Activated T-helper 2 cell treated with anti-CD3 and anti-CD28 coated beads, Interferon-gamma antibody, Interleukin-2, Interleukin-4, amounts not matched to agents 10 μg/mL and 5 μg/mL and 100 μg/mL, durations not matched to agents 14 hours and 24 hours and 36 hours (primary cell): ENCODE measurements at places on chromosomes 7 and 10. TPM values are rescaled to one million over a fixed set of nuclear protein-coding genes. Genes with fewer than 3 reads are reported as not detected.

RGR gene
- total RNA-seq, result not detected in 2 replicates

FZD1 gene
- 0.80 and 0.84 TPM in 2 replicates for total RNA-seq

ZDHHC6 gene
- 42.9 and 43.2 TPM in 2 replicates for total RNA-seq

NEUROG3 gene
- total RNA-seq, result not detected in 2 replicates

H2BK1 gene
- not detected in 2 replicates for total RNA-seq

TMEM176B gene
- 0.14 TPM in 1 of 2 replicates, not detected in the other for total RNA-seq

ADAP1 gene
- 62.8 and 65.2 TPM in 2 replicates for total RNA-seq

GPR26 gene
- not detected in 2 replicates for total RNA-seq

CFTR gene
- 0.02 TPM in 1 of 2 replicates, not detected in the other for total RNA-seq

OR2A1 gene
- not detected in 2 replicates for total RNA-seq

PDSS1 gene
- total RNA-seq, result 27.9 and 32.3 TPM in 2 replicates

FAM180A gene
- total RNA-seq, result not detected in 2 replicates

LRRC18 gene
- total RNA-seq, result not detected in 2 replicates

CYP3A7 gene
- total RNA-seq, result not detected in 2 replicates

CYP17A1 gene
- not detected in 2 replicates for total RNA-seq

WDR11 gene
- total RNA-seq, result 54.8 and 55.2 TPM in 2 replicates

SKIDA1 gene
- 0.11 TPM in 2 replicates for total RNA-seq

KCNMA1 gene
- total RNA-seq, result 0.14 and 0.21 TPM in 2 replicates

DNAJC12 gene
- total RNA-seq, result 11.0 and 12.6 TPM in 2 replicates

AOAH gene
- 33.4 and 33.5 TPM in 2 replicates for total RNA-seq

APBB1IP gene
- total RNA-seq, result 45.2 and 47.4 TPM in 2 replicates

FAM25C gene
- total RNA-seq, result not detected in 2 replicates

SORBS1 gene
- total RNA-seq, result 0.43 and 1.3 TPM in 2 replicates

NEURL1 gene
- 1.7 and 2.2 TPM in 2 replicates for total RNA-seq

MIOS gene
- 29.8 and 30.3 TPM in 2 replicates for total RNA-seq

HMX3 gene
- not detected in 2 replicates for total RNA-seq

DHTKD1 gene
- 20.6 and 21.1 TPM in 2 replicates for total RNA-seq

HOXA13 gene
- total RNA-seq, result not detected in 2 replicates

OIT3 gene
- total RNA-seq, result not detected in 2 replicates

CPN1 gene
- not detected in 2 replicates for total RNA-seq

MSMB gene
- not detected in 2 replicates for total RNA-seq

NSUN5 gene
- total RNA-seq, result 58.3 and 63.2 TPM in 2 replicates

LOXL4 gene
- total RNA-seq, result not detected in 2 replicates

STAMBPL1 gene
- 44.2 and 47.2 TPM in 2 replicates for total RNA-seq

CHRM2 gene
- not detected in 2 replicates for total RNA-seq

CHST3 gene
- total RNA-seq, result 0.52 and 0.62 TPM in 2 replicates

VPS50 gene
- 14.8 and 15.6 TPM in 2 replicates for total RNA-seq

CUBN gene
- total RNA-seq, result 0.11 and 0.30 TPM in 2 replicates

SPDYE1 gene
- total RNA-seq, result not detected in 2 replicates

COPS6 gene
- 116 and 119 TPM in 2 replicates for total RNA-seq

PRF1 gene
- 67.7 and 69.6 TPM in 2 replicates for total RNA-seq

STEAP1 gene
- total RNA-seq, result 0.46 and 0.50 TPM in 2 replicates

CLEC5A gene
- not detected in 2 replicates for total RNA-seq

TAS2R41 gene
- total RNA-seq, result not detected in 2 replicates

TUBB8 gene
- total RNA-seq, result not detected in 2 replicates

CPA4 gene
- total RNA-seq, result not detected in 2 replicates

CNNM1 gene
- 0.21 and 0.28 TPM in 2 replicates for total RNA-seq

MNX1 gene
- total RNA-seq, result 0.09 TPM in 1 of 2 replicates, not detected in the other

ZYX gene
- 114 and 115 TPM in 2 replicates for total RNA-seq

RASA4B gene
- 17.1 and 20.3 TPM in 2 replicates for total RNA-seq
